Spleen (tissue), 13 donors: ENCODE measurements at places on chromosomes 5 and 9. TPM values are rescaled to one million over a fixed set of nuclear protein-coding genes. Genes with fewer than 3 reads are reported as not detected.

The TMEM252 gene
- polyA plus RNA-seq, result not detected

DNA sequence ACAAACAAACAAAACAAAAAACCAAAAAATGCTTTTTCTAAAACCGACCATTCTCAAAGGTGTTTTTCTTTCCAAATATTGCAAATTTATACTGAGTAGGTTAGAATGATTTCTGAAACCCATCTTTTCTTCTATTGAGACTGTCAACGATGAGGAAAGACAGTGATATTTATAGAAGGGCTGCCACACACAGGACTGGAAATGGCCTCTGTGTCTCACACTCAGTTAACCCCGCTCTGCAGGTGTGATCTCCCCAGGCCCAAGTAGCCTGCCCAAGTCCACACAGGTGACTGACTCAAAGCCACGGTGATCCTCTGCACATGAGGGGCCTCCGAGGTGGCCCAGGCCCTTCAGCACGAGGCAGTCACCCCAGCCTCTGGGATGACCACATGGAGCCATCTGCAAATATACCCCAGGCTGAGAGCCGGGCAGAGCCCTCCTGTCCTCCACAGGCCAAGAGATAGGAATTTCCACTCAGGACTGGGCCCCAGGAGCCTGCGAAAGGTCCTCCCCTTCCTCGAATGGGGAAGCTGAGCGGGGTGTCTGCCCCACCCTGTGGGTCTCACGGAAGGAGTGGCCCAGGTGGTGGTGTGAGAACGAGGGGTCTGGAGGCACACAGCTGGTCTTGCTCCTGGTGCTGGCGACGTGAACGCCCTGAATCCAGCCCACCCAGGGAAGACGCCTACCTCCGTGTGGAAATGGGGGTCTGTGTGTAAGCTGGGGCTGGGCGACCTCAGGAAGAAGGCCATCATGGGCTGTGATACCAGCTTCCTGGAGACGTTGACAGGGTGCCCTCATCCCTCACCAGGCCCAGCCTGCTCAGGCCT, 53.0 kb upstream of the PHYKPL start:
- peak; percentile 55 for DNase-seq

DNA sequence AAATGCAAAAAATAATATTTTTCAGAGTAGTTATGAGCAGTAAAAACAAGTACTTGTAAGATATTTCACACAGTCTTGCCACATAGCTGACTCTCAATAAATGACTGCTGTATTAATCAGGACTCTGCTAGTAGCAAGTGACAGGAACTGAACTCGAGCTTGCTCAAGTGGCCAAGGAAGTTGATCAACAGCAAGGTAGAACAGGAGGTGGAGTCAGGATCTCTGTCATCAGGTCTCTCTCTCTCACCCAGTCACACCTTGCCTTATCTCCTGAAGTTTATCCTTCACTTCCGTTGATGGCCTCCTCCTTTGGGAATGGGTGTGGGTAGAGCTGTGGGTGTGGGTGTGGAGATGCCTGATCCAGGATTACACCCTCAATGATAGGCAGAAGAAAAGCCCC, 107.0 kb downstream of the GPBP1 start:
- no peak for DNase-seq

The SLC31A1 gene
- polyA plus RNA-seq, result 3.0 TPM

GRCh38 chr5:131270809-131271208, 7.0 kb downstream of the CDC42SE2 start:
- DNase-seq, result no peak

- DNase-seq, result no peak
These were observed 151.0 kb downstream of the LPAR1 start for GRCh38 chr9:110887276-110887675.

GRCh38 chr5:67496051-67496450, 299.5 kb upstream of the CD180 start:
- DNase-seq, result no peak

GRCh38 chr5:62685221-62685620, 106.6 kb downstream of the LRRC70 start:
- no peak for DNase-seq

The FASTKD3 gene
- polyA plus RNA-seq, result 16.8 TPM

DNA sequence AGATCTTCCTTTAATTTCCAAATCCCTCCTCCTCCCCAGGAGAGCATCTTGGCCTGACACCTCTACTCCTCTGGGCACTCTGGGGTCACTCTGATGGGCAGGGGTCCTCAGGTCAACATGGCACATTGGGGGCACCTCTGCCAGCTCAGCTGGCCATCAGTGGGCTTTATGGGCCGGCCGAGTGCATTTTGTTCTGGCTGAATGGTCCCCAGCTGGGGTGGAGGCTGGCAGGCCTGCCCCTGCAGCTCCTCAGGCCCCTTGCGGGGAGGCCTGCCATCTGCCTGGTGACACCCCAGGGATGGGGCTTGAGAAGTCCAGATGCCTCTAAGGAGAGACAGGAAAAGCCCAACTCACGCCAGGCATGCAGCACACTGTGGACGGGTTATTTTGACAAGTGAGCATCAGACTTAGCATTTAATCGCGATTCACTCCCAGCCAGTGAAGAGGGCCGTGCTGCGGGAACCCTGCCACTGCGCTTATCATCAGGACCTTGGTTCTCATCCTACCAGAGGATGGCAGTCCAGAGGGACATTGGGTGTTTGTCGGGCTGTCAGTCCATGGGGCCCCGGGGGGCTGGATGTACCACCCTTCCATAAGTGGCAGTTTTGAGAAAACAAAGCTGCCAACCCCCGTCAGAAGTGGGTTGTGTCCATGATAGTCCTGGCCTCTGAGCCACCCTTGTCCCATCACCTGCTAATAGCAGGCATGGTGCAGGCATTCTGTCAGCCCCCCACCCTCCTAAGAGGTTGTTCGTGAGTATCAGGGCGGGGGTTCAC, 21.7 kb downstream of the PHF2 start:
- DNase-seq, result no peak

The SLC24A2 gene
- polyA plus RNA-seq, result not detected

The ADAMTS19 gene
- polyA plus RNA-seq, result not detected

The PLAC8L1 gene
- 1.3 TPM for polyA plus RNA-seq

The GFM2 gene
- 22.4 TPM for polyA plus RNA-seq

DNA sequence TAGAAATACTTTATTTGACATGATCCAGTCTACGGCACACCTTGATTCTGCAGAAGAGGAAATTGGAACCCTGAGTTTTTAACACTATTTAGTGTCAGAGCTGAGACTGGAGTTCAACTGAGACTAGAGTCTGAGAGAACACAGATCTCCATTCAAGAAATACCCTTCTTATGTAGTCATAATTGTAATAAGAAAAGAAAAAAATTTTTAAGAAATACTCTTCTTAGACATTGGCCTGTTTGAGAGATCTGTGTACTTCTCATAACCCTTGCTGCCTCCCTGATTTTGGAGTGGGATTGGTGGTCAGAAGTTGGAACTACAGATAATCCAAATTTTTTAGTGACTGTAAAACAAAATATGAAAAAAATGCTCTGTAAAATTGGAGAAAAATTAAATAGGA, 253.4 kb downstream of the ARRDC3 start:
- DNase-seq, result no peak

DNA sequence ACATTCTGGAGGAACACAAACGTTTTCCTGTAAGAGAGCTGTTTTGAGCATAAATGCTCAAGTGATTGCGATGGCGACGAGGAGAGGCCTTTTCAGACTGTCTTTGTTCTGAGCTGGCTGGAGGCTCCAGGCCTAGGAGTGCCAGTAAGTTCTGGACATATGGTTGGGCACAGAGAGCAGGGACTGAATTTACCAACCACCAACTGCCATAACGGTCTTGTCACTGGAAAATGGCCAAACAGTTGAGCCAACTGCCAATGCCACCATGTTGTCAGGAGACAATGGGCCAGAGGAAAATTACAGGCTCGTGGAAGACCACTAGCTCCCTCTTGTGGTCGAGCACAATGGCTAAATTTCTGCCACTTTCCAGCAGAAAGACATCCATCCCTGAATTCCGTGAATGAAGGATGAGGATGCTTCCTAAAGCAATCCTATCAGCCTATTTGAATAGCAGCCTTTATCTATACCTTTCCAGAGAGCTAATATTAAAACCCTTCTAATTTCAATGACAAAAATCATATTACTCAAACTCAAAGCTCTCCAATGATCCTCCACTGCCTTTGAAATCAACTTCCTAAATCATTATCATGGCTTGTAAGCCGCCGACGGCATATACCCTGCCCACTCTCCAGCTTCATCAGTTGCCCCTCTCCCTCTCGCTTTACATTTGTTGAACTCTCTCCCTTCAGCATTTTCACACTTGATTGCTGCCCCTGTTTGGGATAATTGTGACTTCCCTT, 66.9 kb upstream of the GLIS3 start:
- DNase-seq, result no peak

The FGF10 gene
- 0.03 TPM for polyA plus RNA-seq

DNA sequence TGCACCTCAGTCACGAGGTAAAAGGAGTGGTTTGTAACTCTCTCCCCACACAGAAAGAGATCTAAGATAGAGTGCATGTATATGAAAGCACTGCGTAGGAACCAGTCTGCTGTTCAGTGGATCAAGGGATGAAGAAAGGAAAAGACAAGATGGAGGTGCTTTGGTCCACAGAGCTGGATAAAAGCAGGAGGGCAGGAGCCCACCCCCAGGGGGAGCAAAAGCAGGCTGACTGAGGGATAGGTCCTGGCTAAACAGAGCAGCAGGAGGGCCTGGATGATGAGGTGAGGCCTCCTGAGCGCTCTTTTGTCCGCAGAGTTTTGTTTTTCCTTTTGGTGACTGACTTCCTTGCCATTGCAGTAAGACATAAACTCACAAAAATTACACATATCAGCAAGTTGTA, 293.5 kb upstream of the C9orf72 start:
- no peak for DNase-seq
